ENCODE measurements at places on chromosomes 2 and 18.

- no peak for DNase-seq
Observed at GRCh38 chr2:27191070-27191829, 20.6 kb upstream of the ATRAID start.

DNA sequence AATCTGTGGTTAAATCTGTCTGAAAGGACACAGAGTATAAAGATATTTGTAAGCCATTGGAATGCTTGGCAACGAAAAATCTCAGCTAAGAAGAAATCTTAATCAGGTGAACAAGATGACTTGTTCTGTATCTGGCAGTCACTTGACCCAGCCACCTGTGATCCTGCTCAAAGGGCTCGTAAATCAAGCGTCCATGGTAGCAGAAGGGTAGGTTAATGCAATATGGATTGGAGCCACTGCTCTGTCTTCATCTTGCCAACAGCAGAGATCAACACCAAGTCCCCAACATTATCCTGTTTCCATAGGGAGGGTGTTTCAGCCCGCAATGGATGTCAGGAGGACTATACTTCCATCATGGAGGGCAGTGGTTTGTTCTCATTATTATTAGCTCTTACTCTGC is 378.4 kb downstream of the CDH7 start:
- DNase-seq = no peak

DNA sequence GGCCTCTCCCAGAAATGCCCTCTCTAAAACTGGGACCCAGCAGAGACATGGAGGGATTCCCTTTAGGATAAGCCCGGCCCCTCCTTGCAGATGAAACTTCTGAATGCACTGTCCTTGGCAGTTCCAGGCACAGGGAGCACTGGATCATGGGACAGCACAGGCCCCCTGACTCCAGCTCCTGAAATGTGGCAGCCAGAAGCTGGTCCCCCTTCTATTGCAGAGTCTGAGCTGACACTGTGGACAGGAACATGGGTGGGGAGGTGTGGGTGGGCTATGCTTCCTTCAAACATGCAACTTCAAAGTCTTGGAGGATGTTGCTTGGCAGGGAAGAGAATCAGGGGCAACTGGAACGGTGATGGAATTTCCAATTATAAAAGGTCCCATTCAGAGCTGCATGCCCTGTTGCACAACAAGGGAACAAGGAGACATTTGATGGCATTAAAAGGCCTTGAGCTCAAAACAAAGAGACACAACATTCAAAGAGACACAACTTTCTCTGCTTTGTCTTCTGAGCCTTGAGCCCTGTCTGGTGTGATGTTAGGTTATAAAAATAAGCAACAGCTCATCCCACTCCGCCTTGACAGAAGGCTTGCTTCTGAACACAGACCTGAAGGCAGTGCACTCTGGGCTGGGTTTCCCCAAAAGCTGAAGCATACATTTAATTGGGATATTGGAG is 239.0 kb downstream of the OSR1 start:
- no peak for DNase-seq

GRCh38 chr2:10170256-10170655 is 47.7 kb downstream of the RRM2 start:
- DNase-seq = no peak

DNA sequence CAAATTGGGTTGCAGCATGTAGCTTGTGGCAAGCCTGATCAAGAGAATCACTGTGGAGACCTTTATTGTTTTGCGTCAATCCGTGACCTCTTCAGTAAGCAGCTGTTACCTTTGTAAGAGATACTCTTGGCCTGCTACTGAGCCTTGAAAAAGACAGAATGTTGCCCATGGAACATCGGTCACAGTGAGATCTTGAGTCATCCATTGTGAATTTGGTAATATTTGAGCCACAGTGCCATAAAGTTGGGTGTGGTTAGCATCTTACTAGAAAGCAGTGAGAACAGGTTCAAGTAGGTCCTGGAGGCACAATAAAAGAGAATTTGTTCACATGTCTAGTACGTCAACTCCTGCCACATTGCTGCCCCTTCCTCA is 12.7 kb upstream of the EFR3B start:
- DNase-seq = no peak

DNA sequence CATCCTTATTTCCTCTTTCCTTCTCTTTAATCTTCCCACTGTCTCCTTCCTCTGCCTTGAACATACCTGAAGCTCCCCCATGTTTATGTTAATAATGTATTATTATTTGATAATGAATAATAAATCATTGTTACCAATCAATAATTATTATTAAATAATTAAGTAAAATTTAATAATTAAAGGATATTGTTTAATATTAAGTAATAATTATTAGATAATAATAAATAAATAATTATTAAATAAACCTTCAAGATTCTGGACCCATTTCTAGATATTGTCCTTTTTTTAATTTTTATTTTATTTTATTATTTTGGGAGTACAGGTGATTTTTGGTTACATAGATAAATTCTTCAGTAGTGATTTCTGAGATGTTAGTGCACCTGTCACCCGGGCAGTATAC is 7.4 kb upstream of the EVA1A start:
- no peak for DNase-seq

DNA sequence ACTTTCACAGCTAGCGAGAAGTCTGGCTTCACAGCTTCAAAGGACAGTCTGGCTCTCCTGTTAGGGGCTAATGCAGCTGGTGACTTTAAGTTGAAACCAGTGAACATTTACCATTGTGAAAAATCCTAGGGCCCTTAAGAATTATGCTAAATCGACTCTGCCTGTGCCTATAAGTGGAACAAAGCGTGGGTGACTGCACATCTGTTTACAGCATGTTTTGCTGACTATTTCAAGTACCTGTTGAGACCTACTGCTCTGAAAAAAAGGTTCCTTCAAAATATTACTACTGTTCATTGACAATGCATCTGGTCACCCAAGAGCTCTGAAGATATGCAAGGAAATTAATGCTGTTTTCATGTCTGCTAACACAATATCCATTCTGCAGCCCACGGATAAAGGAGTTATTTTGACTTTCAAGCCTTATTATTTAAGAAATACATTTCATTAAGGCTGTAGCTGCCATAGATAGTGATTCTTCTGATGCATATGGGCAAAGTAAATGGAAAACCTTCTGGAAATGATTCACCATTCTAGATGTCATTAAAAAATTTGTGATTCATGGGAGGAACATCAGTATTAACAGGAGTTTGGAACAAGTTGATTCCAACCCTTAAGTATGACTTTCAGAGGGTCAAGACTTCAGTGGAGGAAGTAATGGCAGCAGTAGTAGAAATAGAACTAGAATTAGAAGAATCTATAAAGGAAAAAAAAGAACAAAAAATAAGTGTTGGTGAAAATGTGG is 48.9 kb downstream of the POLR1A start:
- no peak for DNase-seq

DNA sequence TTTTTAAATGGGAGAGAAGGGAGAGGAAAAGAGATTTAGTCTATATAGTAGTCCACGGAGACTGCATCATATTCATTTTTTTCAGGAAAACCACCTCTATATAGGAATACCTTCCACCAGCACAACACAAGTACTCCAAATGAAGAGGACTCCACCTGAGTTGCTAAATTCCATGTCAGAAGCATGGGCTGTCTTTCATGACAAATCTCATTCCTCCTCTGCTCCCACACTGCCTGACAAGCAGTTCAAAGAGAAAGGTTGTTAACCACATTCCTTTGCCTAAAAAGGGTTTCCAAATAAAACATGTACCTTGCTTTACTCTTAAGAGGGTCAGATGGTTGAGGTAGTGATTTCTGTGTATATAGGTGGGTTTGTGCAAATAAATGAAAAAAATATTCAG is 122.0 kb downstream of the TMEFF2 start:
- no peak for DNase-seq

DNA sequence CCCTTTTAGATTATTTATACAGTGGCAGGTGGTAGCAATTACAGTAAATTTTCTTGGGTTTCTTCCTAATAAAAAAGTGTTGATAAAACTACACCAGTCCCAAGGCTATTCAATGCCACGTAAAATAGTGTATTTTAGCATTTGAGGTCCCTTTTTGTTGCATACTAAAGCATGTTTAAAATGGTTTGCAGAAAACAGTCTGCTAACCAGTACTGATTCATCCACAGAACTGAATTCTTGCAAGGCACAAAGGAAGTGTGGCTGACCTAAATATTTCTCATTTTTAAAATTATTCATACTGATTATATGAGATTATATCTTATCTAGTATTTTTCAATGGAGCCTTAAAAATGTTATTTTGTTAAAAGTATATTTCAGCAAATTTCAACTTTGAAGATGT is 98.1 kb downstream of the SMAD2 start:
- DNase-seq = no peak

DNA sequence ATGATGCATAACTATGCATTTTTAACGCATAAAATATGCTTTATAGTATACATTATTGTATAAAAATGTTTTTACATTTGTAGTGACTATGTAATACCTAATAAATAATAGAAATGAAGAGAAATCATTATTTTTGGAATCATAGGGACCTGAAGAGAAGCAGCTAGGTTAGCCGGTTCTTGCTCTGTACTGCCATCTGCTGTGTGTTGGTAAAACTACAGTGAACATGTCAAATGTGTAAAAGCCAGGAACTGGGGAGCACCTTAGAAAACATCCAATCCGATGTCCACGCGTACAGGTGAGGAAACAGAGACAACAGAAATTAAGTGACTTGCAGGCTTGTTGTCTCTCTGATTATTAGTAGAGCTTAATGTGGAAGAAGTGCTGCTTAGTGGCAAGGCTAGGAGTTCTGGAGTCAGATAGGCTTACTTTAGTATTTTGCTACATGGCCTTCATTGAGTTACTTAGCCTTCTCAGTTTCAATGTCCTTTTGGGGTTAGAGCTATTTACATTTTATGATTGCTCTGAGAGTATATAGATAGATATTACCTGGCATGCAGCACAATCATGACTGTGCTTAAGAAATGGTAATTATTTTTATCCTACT is 386.5 kb downstream of the DLGAP1 start:
- DNase-seq = peak; percentile 4

GRCh38 chr18:52367953-52368742 is 28.2 kb downstream of the DCC start:
- no peak for DNase-seq

DNA sequence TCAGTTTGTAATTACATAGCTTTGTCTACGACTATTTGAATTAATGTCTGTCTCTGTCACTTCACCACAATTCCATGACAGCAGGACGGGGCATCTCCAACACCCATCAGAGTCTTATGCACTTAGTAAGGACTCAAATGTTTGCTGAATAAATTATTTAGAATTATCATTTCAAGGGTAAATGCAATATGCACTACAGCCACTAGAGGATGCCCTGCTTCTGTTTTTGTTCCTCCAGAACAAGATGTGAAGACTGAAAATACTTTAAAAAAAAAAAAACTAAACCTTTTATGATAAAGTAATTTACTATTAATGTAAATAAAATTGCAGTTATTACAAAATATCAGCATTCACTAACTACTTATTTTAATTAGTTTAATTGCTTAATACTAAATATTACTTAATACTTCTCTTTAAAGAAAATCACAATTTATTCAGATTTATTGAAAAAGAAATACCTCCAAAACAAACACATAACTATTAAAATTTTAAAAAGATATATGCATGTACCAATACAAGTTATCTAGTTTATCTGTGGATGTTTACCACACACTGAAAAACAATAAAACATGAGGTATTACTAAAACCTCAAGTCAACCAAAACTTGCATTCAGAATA is 3.2 kb downstream of the PIGN start:
- DNase-seq = peak; percentile 4

Data from stimulated activated CD4-positive, alpha-beta T cell treated with anti-CD3 and anti-CD28 coated beads, Interleukin-4, amount 100 ng/mL, for 4 hours (primary cell).